ENCODE measurements at places on chromosomes 11 and 22.

- H3K27ac ChIP-seq: peak overlapping the region; percentile 20
- no peak for DNase-seq
- H3K36me3 ChIP-seq: peaks cover 26% of the 10 kb centered on the region
- no peaks in the 10 kb centered on the region for H3K4me1 ChIP-seq
These were observed 7.9 kb downstream of the MRPL16 start for GRCh38 chr11:59802639-59803176.

DNA sequence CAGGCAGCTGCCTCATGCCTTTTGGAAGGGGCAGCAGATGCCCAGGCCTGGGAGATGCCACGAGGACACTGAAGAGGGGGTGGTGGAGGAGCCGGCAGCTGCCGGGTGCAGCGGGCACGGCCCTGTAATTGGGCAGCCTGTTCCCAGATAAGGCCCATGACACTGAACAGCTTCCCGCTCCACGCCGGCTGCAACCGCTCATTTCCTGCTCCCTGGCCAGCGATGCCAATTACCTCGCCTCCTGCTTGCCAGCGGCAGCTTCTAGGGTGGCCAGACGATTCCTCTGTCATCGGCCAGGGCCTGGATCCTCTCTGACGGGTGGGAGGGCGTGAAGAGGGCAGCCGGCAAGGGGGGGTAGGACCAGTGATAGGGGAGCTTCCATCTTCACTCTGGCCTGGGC is 22.8 kb downstream of the FLRT1 start:
- H3K4me3 ChIP-seq: no peak overlapping the region
- DNase-seq: no peak
- H3K4me1 ChIP-seq: peaks cover 10% of the 10 kb centered on the region
- no peak overlapping the region for H3K27ac ChIP-seq
- peaks cover 25% of the 10 kb centered on the region for H3K27me3 ChIP-seq

DNA sequence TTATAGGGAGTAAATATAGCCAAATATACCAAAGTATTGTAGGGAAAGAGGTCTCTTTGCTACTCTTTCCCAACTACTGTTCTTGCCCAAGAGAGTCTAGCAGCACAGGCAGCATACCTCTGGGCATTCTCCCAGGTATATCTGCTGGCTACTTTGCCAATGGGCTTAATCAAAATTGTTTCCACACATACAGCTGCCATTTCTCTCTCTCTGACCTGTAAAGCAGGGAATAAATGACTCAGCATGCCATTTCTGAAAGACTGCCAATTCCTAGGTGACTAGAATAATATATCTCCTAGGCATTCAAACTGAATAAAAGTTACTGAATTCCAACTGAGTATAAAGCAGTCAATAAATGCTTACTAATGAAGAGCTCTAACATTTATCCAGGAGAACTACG is 44.6 kb downstream of the RDX start:
- H3K4me3 ChIP-seq: no peak overlapping the region
- peaks cover 7% of the 10 kb centered on the region for H3K4me1 ChIP-seq
- no peak for DNase-seq
- no peak overlapping the region for H3K27ac ChIP-seq
- H3K27me3 ChIP-seq: no peaks in the 10 kb centered on the region

DNA sequence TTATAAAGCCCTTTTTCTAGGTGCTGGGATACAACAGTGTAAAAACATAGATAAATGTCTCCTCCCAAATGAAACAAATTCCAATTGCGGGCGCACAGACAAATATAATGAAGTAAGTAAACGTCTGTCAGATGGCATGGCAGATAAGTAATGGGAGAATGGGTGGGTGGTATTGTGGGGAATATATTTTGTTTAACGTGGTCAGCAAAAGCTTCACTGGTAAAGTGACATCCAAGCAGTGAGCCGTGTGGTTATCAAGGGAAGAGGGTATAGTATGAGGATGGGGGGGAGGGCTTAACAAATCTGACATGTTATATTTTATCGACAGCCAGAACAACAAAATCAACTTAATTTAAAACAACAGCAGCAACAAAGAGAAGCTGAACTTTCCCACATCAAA is 1.2 kb downstream of the SVIP start:
- no peak for DNase-seq
- no peaks in the 10 kb centered on the region for H3K4me1 ChIP-seq
- peak overlapping the region; percentile 89 for H3K4me3 ChIP-seq
- H3K27ac ChIP-seq: no peak overlapping the region
- peaks cover 30% of the 10 kb centered on the region for H3K36me3 ChIP-seq

GRCh38 chr11:69116671-69117070 is 39.1 kb upstream of the SMIM38 start:
- H3K27me3 ChIP-seq: no peaks in the 10 kb centered on the region
- H3K4me3 ChIP-seq: no peak overlapping the region
- peaks cover 13% of the 10 kb centered on the region for H3K4me1 ChIP-seq
- H3K36me3 ChIP-seq: no peaks in the 10 kb centered on the region
- no peak for DNase-seq
- no peak overlapping the region for H3K27ac ChIP-seq

DNA sequence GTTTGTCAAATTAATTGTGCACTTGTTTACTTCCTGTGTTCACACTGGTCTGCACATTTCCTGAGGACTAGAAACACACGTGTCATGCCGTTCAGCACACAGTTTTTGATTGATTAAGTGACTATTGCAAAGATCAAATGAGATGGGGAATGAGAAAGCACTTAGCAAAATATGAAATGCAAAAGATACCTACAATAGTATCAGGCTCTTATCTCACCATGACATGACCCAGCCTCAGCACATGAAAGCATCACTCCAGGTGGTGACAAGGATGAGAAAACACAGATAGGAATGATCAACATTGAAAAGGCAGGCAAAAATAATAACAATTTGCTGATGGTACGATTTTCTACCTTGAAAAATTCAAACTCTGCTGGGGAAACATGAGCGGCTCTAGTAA is 42.1 kb upstream of the TP53I11 start:
- DNase-seq: no peak
- H3K4me1 ChIP-seq: no peaks in the 10 kb centered on the region
- no peaks in the 10 kb centered on the region for H3K36me3 ChIP-seq

DNA sequence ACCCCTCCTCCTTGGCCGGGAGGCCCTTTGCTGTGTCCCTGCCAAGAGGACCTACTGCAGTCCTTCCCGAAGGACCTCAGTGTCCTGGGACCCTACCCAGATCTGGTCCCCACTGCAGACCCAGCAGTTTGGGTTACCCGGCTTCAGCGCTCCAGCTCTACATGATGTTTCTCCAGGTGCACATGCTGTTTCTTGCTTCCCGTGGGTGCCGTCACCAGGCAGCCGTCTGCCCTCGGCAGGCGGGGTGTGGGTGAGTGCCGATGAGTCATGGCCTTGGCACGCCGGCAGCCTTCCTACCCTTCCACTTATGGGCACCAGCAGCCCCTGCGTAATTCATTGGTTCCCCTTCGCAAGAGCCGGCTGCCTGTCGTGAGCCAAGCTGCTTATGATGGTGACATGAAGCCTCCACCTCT is 101.8 kb downstream of the BCR start:
- no peaks in the 10 kb centered on the region for H3K27me3 ChIP-seq
- peaks cover 59% of the 10 kb centered on the region for H3K4me1 ChIP-seq
- H3K27ac ChIP-seq: peak overlapping the region; percentile 91
- peak overlapping the region; percentile 25 for H3K4me3 ChIP-seq

DNA sequence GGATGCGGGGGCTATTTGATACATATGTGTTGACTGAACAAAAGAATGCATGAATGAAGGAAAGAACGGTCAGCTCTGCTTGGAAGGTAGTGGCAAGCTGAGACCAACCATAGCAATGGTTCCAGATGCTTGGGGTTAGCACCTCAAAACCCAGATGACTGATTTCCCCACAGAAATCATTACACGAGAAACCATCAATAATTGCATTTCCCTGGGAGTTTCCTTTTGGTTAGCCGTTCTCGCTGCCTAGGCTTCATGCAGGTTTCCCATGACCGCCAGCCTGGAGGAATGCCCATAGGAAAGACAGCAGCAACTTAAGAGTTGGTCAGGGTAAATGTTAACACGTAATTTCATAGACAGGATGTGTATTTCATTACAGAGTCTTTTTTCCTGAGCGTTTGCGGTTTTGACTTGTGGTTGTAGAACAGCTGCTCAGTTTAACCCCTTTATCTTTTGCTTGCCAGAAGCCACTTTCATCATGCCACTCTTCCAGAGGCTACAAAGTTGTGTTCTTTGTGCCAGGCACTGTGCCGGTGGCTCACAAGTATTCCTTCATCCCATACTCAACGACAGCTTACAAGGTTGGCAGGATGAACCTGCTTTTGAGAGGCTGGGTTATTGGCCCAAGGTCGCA is 2.8 kb downstream of the IL17RA start:
- H3K4me3 ChIP-seq: no peak overlapping the region
- DNase-seq: no peak
- H3K36me3 ChIP-seq: no peaks in the 10 kb centered on the region
- H3K27ac ChIP-seq: no peak overlapping the region

GRCh38 chr11:130737041-130737830 is 179.0 kb downstream of the SNX19 start:
- no peak overlapping the region for H3K27ac ChIP-seq
- H3K4me1 ChIP-seq: peaks cover 4% of the 10 kb centered on the region
- H3K27me3 ChIP-seq: no peaks in the 10 kb centered on the region
- H3K4me3 ChIP-seq: no peak overlapping the region
- no peaks in the 10 kb centered on the region for H3K36me3 ChIP-seq

DNA sequence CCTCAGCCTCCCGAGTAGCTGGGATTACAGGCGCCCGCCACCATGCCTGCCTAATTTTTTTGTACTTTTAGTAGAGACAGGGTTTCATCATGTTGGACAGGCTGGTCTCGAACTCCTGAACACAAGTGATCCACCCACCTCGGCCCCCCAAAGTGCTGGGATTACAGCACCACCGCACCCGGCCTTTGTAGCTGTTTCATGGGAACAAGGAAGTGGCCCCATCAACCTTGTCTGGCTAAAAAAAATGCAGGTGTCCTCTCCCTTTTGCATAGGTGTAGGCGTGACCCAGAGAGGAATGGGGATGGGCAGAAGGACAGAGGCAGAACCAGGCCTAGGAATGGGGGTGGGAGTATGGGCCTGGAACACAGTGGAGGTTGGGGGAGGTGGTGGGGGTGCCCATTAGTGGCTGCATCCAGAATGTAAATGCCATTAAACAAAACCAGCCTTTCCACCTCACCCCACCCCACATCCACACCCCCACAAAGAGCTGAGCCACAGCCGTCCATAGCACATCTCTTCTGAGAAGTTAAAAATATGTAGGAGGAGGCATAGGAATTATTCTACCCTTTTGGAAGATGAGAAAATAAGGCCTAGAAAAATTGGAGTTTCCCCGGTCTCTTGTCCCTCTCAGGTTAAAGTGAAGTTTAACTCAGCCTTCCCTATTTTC is 22.8 kb upstream of the SCGB1A1 start:
- H3K27me3 ChIP-seq: no peaks in the 10 kb centered on the region
- no peak overlapping the region for H3K27ac ChIP-seq

DNA sequence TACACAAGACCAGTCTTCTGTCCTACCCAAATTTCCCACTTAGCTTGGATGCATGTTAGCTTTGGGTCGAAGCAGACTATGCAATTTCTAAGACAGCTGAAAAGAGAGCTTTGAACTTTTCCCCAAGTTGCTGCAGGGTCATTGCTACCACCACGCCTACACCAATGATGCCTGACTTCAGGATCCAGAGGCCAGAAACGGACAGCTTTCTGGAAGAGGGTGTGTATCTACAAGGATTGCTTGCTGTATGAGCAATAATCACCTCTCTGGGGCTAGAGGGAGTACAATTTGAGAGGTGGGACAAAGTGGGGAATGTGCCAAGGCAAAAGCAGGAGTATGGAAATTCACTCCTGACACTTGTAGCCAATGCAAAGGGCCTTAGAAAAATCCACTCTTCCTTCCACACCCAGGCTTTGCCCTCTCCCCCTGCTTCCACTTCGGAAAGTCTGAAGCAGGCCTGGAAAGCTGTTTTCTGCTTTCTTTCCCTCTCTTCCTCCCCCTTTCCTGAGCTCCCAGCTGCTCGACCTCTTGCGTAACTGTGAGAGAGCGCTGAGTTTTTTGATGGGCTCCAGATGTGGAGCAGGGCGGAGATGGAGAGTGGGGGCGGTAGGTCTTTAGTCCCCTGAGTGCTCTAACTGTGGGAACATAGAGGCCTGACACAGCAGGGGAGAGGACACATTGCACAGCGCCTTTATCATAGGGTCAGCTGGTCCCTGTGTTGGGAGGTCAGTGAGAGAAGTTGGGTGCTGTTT is 2.1 kb upstream of the PHLDB1 start:
- no peak overlapping the region for H3K4me3 ChIP-seq
- H3K27ac ChIP-seq: peak overlapping the region; percentile 93
- H3K4me1 ChIP-seq: no peaks in the 10 kb centered on the region
- peaks cover 31% of the 10 kb centered on the region for H3K36me3 ChIP-seq
- peak; percentile 92 for DNase-seq
- no peaks in the 10 kb centered on the region for H3K27me3 ChIP-seq

GRCh38 chr11:128535468-128536457 is 51.6 kb downstream of the ETS1 start:
- H3K4me3 ChIP-seq: no peak overlapping the region
- H3K36me3 ChIP-seq: no peaks in the 10 kb centered on the region
- H3K27ac ChIP-seq: no peak overlapping the region
- H3K4me1 ChIP-seq: peaks cover 8% of the 10 kb centered on the region

DNA sequence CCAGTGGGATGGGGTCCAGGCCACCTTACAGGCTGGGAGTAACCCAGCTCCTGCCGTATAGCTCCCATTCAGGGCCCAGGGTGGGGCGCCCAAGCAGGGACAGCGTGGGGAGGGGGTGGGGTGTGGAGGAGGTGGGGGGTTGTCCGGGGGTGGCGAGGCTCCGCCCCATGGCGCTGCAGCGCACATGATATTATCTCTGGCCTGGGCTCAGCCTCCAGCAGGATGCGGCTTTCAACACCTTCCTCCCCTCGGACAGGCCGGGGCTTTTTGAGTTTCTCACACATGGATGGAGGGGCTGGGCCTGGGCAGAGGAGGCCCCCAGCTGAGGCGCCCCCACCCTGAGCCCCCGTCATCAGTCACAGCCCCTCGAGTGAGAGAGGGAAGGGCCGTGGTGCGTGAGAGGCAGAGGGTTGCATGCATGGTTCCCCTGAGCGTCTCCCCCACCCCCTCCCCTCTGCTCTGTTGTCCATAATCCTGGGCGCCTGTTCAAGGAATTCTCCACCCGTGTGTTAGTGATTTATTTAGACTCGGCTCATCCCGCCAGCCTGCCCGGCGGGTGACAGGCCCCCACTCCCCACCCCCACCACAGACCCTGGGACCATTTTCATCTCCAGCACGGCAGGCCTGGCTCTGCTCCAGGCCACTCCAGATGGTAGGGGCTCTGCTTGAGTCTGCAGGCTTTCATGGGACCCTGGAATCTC is 44.9 kb downstream of the WNT11 start:
- no peaks in the 10 kb centered on the region for H3K27me3 ChIP-seq
- H3K4me1 ChIP-seq: peaks cover 11% of the 10 kb centered on the region
- no peak overlapping the region for H3K4me3 ChIP-seq

DNA sequence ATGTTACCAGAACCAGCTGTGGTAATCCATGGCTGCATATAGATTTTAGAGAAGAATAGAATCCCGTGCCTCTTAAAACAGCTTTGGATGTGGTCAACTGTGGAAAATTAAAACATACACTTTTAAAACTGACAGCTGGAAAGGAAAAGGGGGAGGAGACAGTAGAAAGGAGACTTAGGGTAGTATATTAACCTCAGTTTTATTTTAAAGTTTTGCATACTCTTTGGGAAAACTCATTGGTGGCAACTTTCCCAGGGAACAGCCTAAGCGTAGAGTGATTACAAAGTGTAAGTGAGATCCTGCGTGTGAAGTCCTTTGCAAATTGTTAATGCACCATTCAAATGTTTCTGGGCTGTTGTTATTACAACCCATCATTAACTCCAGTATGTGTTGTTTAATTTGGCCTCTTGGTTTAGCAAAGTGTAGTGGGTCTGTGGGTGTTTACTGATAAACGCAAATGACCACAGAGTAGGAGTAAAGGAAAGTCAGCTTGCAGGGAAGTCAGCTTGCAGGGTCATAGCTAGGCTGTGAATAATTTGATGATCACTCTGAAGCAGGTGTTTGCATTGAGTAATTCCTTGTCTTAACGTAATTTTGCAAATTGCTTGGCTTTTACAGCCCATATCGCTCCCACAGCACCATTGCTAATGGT is 88.0 kb upstream of the DBX1 start:
- H3K4me1 ChIP-seq: no peaks in the 10 kb centered on the region
- H3K27me3 ChIP-seq: no peaks in the 10 kb centered on the region
- DNase-seq: no peak
